ENCODE measurements at places on chromosomes 2 and 18. TPM values are rescaled to one million over a fixed set of nuclear protein-coding genes. Genes with fewer than 3 reads are reported as not detected.

DNA sequence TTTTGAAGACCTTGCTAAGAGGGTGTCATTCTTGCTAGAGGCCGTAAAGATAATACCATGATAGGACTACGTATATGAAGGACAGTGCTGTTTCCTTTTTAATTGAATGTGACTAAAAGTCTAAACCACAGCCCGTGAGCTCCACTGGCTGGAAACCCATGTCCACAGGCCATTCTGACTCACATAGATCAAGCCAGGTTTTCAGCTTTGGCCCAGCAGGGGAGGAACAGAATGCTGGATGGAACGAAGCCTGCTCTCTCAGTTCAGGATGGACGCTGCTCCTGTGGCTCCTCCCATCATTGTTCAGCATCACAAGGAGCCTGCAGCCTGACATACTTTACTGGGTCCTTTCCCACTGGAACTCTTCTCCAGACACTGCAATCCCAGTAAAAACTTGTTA lies 47.6 kb downstream of the ALPK2 start:
- H3K36me3 ChIP-seq = no peaks in the 10 kb centered on the region
- H3K27ac ChIP-seq = no peak overlapping the region
- H3K4me3 ChIP-seq = no peak overlapping the region
- H3K27me3 ChIP-seq = no peaks in the 10 kb centered on the region
- DNase-seq = no peak
- no peaks in the 10 kb centered on the region for H3K4me1 ChIP-seq

DNA sequence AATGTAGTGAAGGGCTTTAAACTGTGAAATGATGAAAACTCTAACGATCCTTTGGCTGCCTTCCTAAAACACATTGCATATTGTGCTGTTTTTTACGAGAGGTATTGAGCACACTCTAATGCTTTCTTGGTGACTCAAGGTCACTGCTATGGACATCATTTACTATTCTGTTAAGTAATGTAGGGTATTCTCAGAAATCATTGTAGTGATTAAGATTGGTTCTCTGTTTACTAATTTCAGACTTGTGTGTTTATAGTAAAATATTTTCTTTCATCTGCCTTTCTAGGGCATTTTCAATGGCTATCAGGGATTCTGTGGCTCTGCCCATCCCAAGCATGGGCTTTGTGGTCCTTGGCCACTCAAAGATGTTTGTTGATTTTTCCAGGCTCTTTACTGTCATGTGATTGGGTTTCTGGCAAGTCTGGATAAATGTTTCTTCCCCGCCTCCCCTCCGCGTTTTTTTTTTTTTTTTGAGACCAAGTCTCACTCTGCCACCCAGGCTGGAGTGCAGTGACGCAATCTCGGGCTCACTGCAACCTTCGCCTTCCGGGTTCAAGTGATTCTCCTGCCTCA lies 29.3 kb downstream of the UBE2F start:
- DNase-seq = no peak
- no peaks in the 10 kb centered on the region for H3K27me3 ChIP-seq
- H3K36me3 ChIP-seq = peaks cover 29% of the 10 kb centered on the region
- H3K27ac ChIP-seq = no peak overlapping the region
- H3K4me3 ChIP-seq = no peak overlapping the region

DNA sequence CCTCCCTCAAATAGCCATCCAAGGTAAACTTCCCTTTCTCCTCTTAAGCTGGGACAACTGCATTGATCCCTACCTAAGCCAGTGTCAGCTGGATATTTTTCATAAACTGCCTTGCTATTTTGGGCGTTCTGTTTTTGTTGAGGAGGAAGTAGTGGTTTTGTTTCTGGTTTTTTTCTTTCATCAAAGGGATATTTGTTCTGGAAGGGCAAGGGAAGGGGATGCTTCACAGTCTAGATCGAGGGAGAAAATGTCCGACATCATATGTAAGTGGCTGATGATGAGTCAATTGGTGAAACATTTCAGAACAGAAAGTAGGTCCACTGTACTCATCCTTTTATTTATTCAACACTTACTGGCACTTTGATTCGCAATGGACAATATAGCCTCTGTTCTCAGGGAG lies 31.0 kb downstream of the TANC1 start:
- peaks cover 7% of the 10 kb centered on the region for H3K36me3 ChIP-seq
- H3K27ac ChIP-seq = peak overlapping the region; percentile 9
- no peak overlapping the region for H3K4me3 ChIP-seq
- H3K4me1 ChIP-seq = peaks cover 27% of the 10 kb centered on the region

The ALPG gene
- total RNA-seq = not detected

- no peak overlapping the region for H3K27ac ChIP-seq
- no peak overlapping the region for H3K4me3 ChIP-seq
- DNase-seq = no peak
- no peaks in the 10 kb centered on the region for H3K36me3 ChIP-seq
Measured at GRCh38 chr2:195318440-195319111, 338.4 kb upstream of the SLC39A10 start.

GRCh38 chr18:42268186-42268725 lies 313.2 kb downstream of the PIK3C3 start:
- H3K27me3 ChIP-seq = no peaks in the 10 kb centered on the region
- H3K36me3 ChIP-seq = no peaks in the 10 kb centered on the region
- DNase-seq = no peak
- no peak overlapping the region for H3K4me3 ChIP-seq
- H3K4me1 ChIP-seq = peaks cover 9% of the 10 kb centered on the region
- H3K27ac ChIP-seq = no peak overlapping the region

DNA sequence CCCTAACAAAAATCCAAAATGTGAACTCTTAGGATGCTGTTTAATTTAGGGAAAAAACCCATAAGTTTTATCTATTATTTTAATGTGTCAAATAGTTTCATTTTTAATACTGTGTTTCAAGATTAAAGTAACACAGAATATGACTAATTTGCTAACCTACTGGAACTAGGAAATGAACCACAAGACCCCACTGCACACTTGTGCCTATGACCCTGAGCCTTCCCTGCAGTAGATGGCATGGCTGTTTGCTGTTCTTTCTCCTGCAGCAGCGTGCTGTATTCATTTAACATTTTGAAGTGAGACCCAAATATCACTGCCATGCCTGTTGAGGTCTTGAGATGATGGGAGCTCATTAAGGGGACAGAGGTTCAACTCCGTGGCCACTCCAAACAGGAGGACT lies 565.2 kb upstream of the NRP2 start:
- DNase-seq = no peak
- H3K27me3 ChIP-seq = no peaks in the 10 kb centered on the region
- no peak overlapping the region for H3K27ac ChIP-seq
- no peaks in the 10 kb centered on the region for H3K36me3 ChIP-seq
- H3K4me1 ChIP-seq = no peaks in the 10 kb centered on the region
- no peak overlapping the region for H3K4me3 ChIP-seq

DNA sequence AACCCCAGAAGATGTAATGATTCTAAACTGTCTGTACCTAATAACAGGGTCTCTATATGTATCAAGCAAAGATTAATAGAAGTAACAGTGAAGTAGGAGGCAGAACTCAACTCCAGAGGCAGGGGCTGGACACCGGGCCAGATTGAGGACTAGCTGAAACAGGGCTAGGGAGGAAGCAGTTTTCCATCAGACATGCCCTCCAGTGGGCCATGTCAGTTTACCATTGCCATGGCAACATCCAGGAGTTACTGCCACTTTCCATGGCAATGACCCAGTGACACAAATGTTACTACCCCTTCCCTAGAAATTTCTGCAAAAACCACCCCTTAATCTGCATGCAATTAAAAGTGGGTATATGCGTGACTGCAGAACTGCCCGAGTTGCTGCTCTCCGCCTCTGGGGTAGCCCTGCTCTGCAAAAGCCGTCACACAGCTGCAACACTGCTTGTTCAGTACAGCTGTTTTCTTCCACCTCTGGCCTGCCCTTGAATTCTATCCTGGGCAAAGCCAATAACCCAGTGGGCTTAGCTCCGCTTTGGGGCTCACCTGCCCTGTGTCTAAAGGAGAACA lies 58.7 kb downstream of the TMEM18 start:
- H3K27me3 ChIP-seq = no peaks in the 10 kb centered on the region
- no peaks in the 10 kb centered on the region for H3K4me1 ChIP-seq
- no peak overlapping the region for H3K27ac ChIP-seq
- H3K36me3 ChIP-seq = no peaks in the 10 kb centered on the region
- H3K4me3 ChIP-seq = no peak overlapping the region

- H3K36me3 ChIP-seq = no peaks in the 10 kb centered on the region
- no peak overlapping the region for H3K4me3 ChIP-seq
- no peak overlapping the region for H3K27ac ChIP-seq
- DNase-seq = no peak
- H3K4me1 ChIP-seq = no peaks in the 10 kb centered on the region
- no peaks in the 10 kb centered on the region for H3K27me3 ChIP-seq
Measured at GRCh38 chr2:216584112-216584511, 49.1 kb upstream of the IGFBP2 start.

- H3K36me3 ChIP-seq = peaks cover 31% of the 10 kb centered on the region
- DNase-seq = no peak
- no peaks in the 10 kb centered on the region for H3K27me3 ChIP-seq
- peaks cover 14% of the 10 kb centered on the region for H3K4me1 ChIP-seq
Measured at GRCh38 chr2:25229279-25230197, 61.2 kb upstream of the POMC start.

Measured in suprapubic skin (tissue), 4 donors.